ENCODE measurements at places on chromosomes 12 and 14.

DNA sequence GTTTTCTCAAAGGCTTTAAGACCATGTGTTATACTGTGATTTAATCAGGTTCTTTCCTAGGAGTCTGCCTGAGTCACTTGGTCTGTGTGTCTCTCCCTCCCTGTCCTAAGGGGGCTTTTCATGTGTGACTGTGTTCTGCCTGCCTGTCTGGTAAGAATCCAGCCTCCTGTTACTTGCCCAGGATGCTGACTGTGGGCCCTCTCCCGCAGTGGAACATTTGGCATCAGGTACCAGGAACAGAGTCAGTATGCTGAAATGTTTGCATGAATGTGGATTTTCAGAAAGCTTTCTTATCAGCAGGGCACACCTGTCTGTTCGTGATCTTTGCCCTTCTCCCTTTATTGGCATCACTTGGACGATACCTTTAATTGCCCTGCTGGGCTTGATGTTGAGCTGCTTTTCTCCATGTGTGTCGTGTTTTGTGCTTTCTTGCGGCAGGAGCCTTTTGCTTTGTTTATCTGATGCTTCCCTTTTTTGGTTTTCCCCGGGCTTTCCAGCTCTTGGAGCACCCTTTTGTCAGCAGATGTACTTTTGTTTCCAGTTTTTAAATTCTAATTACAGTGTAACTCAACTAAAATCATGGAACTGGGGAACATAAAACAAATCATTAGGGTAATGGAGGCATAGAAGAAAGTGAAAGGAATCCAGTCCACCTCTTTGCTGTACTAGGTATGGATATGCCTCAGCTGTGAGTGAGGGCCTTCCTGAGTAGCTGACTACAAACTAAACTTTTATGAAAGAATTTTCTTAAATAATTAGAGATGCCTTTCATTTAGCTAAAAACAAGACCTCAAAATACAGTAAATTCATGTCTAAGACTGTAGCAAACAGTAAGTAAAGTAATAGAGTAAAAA lies 72.5 kb downstream of the TRAF3 start:
- no peak for DNase-seq

GRCh38 chr12:24743941-24744793 lies 204.7 kb downstream of the BCAT1 start:
- no peak for DNase-seq

DNA sequence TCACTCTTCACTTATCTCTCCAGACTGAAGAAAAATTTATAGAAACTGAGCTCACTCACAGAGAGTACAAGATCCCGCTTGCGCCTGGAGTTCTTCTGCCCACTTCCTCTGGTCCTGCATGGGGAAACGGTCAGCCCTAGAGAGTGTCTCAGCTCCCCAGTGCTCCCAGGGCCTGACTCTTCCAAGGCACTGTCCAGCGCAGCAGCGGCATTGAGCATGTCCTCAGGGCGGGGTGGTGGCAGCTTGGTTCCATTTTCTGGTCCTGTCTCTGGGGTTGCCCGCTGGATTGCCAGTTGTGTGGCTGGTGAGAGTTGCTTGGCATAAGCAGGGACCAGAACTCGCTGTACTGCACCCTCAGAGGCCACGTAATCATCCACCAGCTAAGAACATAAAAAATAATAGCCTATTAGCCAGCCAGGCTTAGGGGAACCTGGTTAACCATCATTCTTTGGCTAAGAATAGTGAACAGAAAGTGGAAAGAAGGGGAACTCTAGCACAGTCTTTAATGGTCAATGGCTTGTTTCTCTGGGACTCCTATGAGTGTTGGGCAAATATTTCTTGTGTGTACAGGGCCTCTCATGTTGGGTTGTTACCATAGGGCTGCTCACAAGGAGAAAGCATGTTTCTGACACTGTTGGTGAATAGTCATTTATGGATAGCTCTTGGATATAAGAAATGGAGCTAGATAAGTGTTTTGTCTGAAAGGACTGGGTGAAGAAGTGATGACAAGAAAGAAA lies 13.7 kb upstream of the AJUBA start:
- DNase-seq = no peak

GRCh38 chr14:99133636-99134515 lies 138.1 kb downstream of the BCL11B start:
- DNase-seq = no peak

DNA sequence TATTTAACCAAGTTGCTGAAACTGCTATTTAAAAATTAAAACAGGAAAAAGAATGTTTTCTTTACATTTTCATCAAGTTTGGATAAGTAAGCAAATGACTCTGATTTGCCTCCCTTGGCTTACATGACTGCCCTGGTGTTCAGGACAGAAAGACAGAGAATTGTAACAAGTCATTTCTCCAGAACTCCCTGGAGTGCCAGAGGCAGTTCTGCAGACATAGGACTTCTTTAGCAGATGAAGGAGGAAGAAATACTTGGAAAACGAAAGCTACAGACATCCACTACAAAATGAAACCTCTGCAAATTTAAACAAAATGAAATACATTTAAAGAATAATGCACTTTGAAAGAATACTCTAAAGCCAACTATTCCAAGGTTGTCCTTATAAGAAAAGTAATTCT lies 253.9 kb downstream of the LRFN5 start:
- no peak for DNase-seq

DNA sequence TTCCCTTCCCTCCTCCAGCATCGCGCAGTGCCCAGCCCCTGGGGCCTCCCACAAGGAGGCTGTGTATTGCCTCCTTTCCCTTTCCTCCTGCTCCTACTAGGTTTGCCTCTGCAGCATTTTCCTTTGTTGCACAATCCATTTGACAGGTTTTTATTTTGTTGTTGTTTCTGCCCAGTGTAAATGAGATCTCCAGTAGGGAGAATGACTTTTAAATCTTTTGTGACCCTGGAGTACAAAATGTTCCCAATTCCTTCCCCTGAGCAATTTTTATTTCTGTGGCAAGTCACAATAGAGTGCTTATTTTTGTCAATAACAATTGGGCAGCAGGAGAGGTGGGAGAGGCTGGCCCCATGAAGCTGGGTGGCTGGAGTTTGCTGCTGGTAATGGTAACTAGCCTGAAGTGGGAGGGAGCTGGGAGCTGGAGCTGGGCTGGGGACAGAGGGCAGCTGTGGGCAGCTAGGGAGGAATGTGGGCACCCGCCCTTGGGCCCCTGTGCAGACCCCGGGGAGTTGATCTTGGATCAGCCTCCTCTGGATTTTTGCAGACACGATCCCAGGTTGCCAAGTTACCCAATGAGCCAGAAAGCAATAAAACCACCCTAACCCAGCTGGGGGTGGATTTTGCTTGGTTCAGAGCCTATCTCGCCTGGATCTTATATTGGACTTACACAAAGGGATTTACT lies 160.1 kb downstream of the KTN1 start:
- no peak for DNase-seq

DNA sequence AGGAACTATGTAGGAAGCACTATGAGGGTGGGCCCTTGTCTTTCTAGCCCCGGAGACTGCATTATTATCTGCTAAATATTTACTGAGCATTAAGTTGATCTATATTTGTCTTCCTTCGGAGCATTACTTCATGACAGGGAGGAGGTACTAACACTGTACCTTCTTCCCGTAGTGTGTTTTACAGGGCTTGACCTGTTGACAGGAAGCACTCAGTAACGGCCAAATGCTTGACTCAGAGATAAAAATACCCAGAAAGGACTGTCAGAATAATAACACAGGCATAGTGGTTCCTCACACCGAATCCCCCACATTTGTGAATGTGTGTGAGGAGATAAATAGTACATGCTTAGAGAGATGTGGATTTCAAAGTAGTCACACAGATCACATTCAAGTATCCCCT lies 466.6 kb downstream of the EGLN3 start:
- DNase-seq = no peak

DNA sequence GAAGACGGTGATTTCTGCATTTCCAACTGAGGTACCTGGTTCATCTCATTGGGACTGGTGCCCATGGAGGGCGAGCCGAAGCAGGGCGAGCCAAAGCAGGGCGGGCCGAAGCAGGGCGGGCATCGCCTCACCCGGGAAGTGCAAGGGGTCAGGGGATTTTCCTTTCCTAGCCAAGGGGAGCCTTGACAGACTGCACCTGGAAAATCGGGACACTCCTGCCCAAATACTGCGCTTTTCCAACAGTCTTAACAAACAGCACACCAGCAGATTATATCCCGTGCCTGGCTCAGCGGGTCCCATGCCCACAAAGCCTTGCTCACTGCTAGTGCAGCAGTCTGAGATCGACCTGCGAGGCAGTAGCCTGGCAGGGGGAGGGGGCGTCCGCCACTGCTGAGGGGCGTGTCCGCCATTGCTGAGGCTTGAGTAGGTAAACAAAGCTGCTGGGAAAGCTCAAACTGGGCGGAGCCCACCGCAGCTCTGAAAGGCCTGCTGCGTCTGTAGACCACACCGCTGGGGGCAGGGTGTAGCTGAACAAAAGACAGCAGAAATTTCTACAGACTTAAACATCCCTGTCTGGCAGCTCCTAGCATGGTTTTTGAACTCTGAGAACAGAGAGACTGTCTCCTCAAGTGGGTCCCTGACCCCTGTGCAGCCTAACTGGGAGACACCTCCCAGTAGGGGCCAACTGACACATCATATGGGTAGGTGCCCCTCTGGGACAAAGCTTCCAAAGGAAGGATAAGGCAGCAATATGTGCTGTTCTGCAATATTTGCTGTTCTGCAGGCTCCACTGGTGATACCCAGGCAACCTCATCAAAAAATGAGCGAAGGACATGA lies 77.2 kb downstream of the BAZ1A start:
- no peak for DNase-seq

GRCh38 chr14:30889244-30889594 lies 14.9 kb downstream of the COCH start:
- no peak for DNase-seq

GRCh38 chr14:54881235-54881760 lies 21.3 kb downstream of the GCH1 start:
- no peak for DNase-seq

- DNase-seq = no peak
Observed at GRCh38 chr14:104386151-104386841, 193.3 kb upstream of the C14orf180 start.

DNA sequence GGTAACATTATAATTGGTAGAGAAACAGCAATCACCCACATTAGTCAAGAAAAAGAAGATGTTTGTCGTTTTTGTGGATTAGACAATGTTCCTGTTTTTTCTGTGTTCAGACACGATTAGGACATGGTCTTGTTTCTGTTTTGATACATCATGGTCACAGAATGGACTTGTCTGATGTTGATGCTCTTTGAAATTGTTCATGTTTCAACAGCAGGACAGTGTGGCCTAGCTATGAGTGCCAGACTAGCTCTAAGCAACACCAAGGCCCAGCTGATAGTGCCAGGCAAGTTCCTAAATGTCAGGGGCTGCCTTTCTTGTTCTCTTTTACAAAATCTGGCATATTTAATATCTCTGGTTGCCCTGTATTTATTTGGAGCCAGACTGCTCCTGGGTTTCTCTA lies 40.9 kb upstream of the TOMM20L start:
- no peak for DNase-seq

DNA sequence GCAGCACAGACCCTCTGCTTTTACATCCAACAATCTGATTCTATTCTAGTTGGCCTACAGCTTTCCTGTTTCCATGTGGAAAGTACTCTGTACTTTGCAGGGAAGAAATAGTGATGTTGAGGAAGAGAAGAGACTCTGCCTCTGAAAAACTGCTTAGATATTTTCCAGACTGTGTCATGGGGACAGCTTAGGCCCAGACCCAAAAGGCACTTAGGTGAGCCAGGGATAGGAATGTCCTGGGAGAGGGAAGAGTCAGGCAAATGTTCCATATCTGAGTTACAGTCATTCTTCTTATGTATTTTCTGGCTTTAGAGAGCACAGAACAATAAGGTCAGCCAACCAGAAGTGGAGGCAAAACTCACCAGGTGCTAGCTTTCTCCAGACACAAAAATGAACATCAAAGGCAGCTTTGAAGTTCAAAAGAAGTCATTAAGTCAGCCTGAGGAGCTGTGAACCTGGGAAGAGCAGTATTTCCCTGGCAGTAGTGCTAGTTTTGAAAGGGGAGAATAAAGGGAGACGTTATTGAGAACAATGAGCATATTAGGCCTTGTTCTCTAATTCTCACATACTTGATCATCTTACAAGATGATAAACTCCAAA lies 199.7 kb upstream of the LMNTD1 start:
- DNase-seq = no peak

DNA sequence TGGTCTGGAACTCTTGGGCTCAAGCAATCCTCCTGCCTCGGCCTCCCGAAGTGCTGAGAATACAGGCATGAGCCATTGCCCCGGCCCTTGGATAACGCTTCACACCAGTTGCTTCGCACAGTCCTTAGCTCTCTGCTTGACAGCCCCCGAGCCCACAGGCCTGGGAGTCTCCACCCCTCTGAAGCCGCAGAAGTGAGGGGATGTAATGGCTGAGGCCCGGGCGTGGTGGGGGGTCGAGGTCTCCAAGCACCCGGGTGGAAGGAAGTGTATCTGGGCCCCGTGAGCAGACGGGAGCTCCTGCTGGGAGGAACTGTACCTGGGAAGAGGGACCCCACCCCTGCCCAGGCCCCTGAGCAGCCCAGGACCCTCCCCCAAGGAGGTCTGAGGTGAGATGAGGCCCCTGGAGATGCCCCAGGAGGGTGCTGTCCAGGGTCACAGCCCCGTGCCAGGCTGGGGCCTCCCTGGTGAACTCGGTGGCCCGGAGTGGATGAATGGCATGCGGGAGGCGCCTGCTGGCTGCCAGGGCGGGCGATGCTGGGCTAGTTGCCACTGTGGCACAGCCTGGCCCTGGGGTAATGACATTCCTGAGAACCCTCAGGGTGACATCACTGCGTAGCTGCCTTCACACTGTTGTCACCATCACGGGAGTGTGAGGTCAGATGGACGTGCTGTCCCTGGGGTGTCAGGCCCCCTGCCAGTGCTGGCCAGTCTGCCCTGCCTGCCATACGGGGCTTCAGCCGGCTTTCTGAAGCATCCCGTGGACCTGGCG lies 48.9 kb downstream of the KIF26A start:
- no peak for DNase-seq

- no peak for DNase-seq
Observed at GRCh38 chr14:22409006-22409405, 180.0 kb downstream of the DAD1 start.

DNA sequence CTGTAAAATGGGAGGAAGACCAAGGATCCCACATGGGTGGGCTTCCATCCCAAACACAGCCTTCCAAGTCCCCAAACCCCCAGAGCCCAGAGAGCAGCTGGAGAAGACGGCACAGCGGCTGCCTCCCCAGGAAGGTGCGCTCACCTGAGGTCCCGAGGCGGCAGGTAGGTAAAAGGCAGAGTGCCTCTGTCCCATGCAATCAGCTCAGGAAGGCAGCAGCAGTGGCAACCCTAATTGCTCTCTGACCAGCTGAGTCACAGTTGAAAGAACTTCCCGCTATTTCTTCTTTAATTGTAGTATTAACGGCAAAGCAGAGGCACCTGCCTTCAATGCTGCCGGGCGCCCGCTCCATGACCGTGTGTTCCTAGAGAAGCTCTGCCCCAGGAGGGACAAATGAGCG lies 91.1 kb upstream of the BCL11B start:
- DNase-seq = no peak

DNA sequence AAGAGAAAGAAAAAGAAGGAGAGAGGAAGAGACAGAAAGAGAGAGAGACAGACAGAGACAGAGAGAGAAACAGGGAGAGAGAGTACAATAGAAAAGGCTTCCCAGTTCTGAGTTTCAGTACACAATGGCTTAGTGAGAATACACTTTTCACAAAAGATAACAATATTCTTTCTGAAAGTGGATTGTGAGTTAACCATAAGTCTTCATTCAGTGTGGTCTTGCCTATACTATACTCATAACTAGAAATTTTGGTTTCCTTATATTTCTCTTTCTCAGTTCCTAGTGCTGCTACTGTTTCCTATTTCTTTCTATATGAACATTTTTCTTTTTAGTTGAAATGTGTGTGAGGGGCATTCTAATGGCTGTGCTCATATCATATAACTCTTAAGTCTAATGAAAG lies 9.3 kb downstream of the CD163L1 start:
- no peak for DNase-seq

GRCh38 chr12:67885375-67886169 lies 103.7 kb upstream of the IFNG-AS1 start:
- no peak for DNase-seq

Data from activated CD8-positive, alpha-beta memory T cell treated with anti-CD3 and anti-CD28 coated beads for 48 hours (primary cell).